AG04450 (cell line): ENCODE measurements at places on chromosomes 2 and 18.

- no peak for DNase-seq
Measured at GRCh38 chr2:207115715-207116364, 49.9 kb downstream of the KLF7 start.

DNA sequence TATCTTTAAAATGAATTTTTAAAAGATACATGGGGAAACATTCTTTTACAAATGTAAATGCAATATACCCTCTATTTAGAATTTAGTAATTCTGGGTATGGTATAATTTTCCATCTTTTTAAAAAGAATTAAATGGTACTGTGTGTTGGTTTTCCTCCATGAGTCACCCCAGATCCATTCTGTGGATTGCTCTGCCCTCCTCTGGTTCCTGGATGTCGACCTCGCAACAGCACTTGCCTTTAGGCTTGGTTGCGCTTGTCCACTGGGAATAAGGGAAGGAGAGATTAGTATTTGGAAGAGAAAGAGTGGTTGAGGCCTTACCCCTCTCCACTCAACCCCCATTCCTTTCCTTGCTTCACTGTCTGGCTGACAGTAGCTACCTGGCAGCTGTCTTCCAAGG lies 90.4 kb downstream of the FTCDNL1 start:
- DNase-seq = no peak

DNA sequence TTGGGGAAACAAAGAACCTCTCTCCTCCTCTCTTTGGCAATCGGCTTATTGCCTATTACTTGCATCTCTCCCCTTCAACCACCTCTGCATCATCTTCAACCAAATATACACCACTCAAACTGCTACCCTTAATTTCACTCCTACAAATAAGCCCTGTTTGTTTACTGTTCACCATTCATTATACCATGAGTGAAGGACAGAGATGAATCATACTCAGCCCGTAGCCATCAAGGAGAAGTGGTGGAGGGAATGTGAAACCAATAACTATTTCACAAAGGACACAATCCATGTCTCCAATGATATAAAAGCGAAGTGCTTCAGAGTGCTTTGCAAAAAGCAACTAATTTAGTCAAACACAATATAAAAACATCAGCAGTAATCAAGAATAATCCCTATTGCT lies 76.8 kb downstream of the CACNB4 start:
- no peak for DNase-seq

- no peak for DNase-seq
Measured at GRCh38 chr2:50438259-50438658, 593.7 kb downstream of the NRXN1 start.

- DNase-seq = no peak
Measured at GRCh38 chr2:46980786-46981573, 65.4 kb upstream of the MCFD2 start.

GRCh38 chr2:214742119-214742518 lies 67.4 kb downstream of the BARD1 start:
- DNase-seq = no peak

DNA sequence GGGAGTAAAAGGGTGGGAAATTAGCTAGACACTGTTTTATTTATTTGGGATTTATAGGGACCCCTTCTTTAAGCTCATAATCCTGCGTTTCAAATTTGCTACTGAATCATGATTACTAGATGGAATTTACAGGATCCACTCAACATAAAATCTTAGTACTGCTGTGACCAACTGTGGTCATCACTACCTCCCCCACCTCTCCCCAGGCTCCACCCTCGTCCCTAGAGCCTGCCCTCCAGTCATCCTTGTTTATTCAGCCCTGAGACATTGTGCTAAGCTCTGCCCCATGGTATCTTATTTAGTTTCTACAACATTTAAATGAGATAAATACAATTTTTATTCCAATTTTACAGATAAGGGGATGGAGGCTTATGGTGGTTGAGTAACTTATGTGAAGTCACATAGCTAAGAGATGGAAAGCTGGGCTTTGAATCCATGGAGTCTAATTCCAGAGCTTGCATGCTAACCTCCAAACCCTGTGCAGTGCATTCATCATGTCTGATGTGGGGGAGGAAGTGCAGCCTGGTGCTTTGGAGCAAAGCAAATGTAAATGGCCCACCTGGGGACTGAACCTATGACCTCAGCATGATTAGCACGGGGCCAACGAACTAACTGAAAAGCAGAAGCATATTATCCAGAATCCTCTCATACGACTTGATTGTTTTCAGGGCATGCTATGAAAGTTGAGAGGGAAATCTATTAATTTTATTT lies 502.4 kb downstream of the TMEM182 start:
- DNase-seq = no peak

GRCh38 chr2:118053681-118054080 lies 34.6 kb upstream of the INSIG2 start:
- DNase-seq = no peak

DNA sequence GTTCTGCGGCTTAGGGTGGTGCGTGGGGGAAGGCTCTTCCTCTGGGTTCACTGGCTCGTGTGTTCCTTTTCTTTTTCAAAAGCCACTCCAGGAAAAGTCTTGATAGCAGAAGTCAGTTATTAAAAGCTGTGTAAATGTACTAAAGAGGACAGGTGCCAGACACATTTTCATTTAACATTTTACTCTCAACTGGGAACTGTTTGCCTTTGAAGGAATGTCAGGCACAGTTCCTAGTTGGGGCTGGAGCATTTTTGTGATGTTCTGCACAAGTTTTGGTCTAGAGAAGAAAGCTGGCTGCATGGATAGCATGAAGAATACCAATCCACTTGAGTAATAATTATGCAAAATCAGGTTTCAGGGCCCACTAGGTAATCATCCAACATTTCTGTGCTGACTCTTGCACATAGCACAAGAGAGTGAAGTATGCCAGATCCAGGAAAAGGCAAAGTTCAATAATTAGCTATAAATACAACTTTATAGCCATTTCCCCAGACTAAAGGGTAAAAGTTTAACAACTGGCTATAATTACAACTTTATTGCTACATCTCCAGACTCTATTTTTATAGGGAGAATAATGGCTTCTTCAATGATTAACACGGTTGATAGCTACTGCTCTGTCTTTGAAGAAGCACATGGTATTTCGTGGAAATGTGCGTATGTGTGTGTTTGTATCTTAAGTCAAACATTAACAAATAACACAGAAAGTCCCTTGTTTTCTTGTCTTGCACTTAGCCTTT lies 16.2 kb downstream of the SCYGR8 start:
- no peak for DNase-seq

GRCh38 chr18:72201032-72201431 lies 343.1 kb downstream of the CBLN2 start:
- no peak for DNase-seq
